ENCODE measurements at places on chromosomes 12 and 14.

- no peak for DNase-seq
These were observed 1.1 kb downstream of the PAN2 start for GRCh38 chr12:56332512-56333196.

GRCh38 chr12:49060237-49061156 lies at the start of gene KMT2D:
KMT2D (minus strand) TSS chr12:49060794; CDS start chr12:49055324, 5,470 bp downstream.
- DNase-seq: peak; percentile 74

- DNase-seq: no peak
These were observed 122.8 kb downstream of the PRMT8 start for GRCh38 chr12:3613641-3614395.

GRCh38 chr12:131867891-131868675 lies 26.3 kb upstream of the ULK1 start:
- no peak for DNase-seq

GRCh38 chr12:13223179-13223804 lies 26.8 kb downstream of the EMP1 start:
- no peak for DNase-seq

DNA sequence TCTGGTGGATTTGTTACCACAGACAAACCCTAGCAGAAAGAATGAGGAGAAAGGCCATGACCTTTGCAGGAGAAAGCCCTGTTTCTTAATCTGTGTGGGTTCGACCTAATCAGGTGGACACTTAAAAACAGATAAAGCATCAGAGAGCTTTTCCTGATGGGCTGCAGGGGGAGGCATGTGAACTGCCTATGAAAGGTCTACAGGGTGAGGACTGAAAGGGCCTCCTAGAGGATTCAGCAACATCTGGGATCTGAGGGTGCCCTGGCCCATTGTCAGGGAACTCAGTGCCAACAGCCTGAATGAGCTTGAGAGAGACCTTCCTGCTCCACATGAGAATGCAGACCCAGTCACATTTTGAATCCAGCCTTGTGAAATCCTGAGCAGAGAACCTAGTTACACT lies 178.8 kb upstream of the DDHD1 start:
- no peak for DNase-seq

DNA sequence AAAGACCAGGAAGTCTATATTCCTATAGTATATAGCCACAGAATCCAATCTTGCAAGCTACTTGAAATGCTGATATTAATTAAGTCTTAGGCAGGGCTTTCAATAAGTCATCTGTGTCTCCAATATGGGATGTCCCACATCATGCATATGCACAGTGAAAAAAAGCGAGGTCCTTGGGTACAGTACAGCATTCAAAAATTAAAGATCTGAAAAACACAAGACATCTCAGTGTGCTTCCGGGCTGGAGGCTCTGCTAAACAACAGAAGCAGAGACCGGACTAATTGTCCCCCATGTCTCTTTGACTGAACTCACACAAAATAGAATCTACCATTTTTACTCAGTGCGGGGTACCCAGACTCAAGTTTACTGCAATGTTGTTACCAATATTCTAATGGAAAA lies 156.0 kb downstream of the DAD1 start:
- DNase-seq: no peak

GRCh38 chr12:106760184-106760531 lies 14.3 kb upstream of the RIC8B start:
- DNase-seq: no peak

DNA sequence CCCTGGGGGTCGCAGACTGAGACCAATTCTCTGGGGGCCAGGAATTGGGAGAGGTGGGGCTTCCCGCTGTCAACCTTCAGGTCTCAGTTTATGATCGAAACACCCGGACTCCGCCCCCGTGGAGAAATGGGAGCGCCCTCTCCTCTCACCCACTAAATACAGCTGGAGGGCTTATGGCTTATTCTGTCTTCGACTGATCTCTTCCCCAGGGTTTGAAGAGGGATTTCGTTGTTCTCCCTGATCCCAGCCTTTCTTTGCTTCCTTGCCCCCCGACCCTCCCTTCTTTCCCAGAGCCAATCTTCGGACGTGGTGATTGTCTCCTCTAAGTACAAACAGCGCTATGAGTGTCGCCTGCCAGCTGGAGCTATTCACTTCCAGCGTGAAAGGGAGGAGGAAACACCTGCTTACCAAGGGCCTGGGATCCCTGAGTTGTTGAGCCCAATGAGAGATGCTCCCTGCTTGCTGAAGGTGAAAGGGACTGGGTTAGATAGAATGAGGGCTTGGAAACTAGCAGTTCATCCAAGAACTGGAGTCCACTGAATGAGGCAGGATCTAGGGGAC lies 607 bp downstream of the OS9 start:
- no peak for DNase-seq

GRCh38 chr14:61609191-61609843 lies 86.0 kb upstream of the HIF1A start:
- DNase-seq: no peak

DNA sequence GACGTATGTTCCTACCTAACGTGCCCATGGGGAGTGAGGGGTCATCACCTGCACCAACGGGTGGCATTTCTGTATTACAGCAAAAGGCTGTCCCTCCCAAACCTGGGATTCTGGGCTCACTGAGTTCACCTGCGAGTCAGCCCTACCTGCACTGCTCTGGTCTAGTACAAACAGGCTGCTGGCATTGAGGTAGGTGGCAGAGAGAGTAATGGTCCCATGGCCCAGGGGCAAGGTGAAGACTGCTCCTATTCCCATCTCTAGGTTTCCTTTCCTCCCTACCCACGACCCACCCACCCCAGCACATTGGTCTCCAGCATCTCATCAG lies 421 bp downstream of the SUOX start:
- no peak for DNase-seq

DNA sequence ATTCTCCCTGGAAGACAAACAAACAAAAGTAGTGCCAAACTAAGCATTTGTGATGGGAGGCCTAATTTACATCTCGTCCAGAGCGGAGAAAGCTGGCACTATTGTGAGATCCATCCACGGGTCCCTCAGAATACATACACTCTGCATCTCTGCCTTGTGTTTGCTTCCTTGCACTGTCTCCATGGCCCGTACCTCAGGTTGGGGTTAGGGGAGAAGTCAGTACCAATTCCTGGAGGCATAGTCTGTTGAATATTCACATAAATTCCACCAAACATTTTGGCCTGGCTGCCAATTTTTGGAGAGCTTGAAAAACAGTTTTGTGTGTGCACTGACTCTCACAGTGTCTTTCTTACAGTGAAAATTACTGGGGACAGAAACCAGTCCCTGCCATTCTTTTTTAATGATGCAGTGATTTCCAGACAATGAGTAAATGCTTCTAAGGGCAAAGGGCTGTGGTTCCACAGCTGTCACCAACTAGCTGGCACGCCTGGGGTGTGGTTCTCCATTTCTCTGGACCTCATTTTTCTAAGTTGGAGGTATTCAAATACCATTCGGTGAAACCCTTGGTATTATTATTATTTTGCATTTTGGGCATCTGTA lies 119.7 kb upstream of the HIF1A start:
- DNase-seq: no peak

GRCh38 chr12:48779869-48780268 lies 9.0 kb downstream of the ADCY6 start:
- DNase-seq: no peak

- no peak for DNase-seq
These were observed 73.3 kb downstream of the ERC1 start for GRCh38 chr12:1064317-1064716.

- DNase-seq: no peak
These were observed 18.4 kb upstream of the KRR1 start for GRCh38 chr12:75529826-75530225.

DNA sequence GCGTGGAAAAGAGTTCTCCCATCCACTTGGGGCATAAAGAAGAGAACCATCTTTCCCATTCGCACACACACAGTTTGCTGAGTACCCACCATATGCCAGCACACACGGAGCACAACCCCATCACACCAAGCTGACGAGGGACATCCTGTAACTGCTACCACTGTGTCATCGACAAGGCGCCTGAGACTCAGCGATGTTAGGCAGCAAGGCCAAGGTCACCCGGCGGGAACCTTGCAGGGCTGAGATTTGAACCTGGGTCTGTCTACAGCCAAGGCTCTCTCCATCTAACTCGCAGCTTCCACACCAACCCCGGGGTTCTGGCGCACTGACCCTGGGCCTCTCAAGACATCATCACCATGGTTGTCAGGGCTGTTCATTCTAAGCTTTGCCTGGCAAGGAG lies 60.0 kb downstream of the CCDC85C start:
- no peak for DNase-seq
